ENCODE measurements at places on chromosomes 11 and 22.

- no peak for DNase-seq
Measured at GRCh38 chr11:94597896-94598295, 30.7 kb downstream of the PIWIL4 start.

GRCh38 chr22:37139762-37140161 lies 10.0 kb downstream of the IL2RB start:
- no peak for DNase-seq

GRCh38 chr11:78438298-78438975 lies 20.8 kb upstream of the GAB2 start:
- no peak for DNase-seq

DNA sequence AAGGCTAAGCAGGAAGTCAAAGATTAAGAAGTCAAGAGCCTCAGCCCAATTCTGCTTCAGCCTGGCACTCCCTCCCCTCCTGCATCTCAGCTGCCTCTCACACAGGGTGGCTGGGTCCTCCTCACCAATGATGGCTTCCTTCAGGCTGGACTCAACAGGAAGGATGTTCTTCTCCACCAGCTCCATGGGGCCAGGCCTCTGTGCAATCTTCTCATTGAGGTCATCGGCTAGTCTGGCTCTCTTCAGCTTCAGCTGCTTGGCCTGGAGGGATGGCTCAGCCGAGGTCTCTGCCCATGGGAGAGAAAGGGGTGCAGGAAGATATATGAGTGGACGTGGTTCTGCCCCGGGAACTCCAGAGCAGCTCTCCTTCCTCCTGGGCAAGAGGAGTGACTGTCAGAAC lies 59.1 kb downstream of the SGSM3 start:
- no peak for DNase-seq

DNA sequence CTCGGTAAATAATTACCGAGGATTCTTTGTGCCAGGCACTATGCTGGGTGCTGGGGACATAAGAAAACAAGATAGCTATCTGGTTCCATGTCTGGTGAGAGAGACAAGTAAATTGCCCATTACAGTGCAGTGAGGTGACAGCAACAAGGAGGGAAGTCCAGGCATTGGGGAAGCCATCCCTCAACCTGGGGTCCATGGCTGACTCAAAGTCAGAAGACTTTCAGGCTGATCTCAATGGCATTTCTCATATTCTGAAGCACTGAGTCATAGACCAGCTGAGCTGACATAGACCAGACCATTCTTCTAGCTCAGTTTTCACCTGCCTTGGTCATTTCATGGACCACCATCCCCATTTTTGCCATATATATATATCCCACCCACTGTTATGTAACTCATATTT lies 158.8 kb downstream of the TTC17 start:
- peak; percentile 58 for DNase-seq

DNA sequence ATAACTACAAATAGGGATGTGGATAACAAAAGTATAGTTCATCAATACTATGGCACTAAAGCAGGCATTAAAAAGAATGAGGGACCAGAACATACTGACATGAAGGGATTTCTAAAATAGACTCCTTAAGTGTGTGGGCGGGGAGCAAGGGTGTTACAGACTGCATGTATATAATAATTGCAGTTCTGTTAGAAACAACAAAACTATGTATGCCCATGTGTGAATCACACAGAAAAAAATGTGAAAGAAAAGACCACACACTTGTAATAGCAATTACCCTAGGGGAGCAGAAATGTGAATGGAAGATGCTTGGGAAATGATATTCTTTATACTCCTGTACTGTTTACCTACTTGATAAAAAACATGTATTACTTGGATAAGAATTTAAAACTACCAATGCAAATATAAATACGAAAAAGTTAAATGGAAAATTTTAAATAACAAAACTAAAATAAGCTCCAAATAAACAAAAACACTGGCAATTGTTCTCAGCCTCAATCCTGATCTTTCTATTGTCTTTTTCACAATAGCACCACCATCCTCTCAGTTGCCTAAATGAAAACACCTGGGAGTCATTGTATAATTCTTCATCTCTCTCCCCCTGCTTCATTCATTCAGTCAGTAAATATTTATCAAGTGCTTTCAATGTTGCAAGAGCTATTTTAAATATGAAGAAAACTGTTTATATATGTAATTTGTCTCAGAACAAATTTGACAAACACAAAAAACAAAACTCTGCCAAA lies 129.8 kb downstream of the FCHSD2 start:
- DNase-seq = peak; percentile 60

Measured in GM23248 (cell line).